ENCODE measurements at places on chromosomes 4 and X.
A peak's percentile ranks its signal among the peaks of the same experiment; 100 is the strongest.

GRCh38 chrX:31679861-31680260, 608.0 kb upstream of the FTHL17 start:
- DNase-seq, result no peak

DNA sequence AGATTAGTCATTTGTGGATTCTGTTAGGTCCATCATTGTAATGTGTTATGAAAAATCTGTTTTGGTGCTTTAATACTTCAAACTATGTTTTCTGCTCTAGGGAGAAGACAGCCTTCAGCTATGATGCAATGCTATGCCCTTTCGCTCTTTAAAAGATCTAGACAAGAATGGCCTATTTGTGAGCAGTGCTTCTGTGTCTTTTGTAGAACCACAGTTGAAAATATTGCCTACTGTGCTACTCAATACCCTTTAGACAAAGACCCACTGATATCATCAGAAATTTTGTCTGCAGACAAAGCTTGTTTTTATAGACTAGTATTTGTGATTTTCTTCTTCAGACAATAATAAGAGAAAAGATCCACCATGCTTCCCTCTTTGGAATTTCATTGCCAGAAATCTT, 44.6 kb upstream of the SLITRK2 start:
- DNase-seq, result no peak

- no peak for DNase-seq
Measured at GRCh38 chr4:2417226-2417764, 1.1 kb downstream of the ZFYVE28 start.

GRCh38 chr4:135672202-135672601, 1470.6 kb upstream of the PABPC4L start:
- DNase-seq, result no peak

- DNase-seq, result no peak
Measured at GRCh38 chr4:78707793-78708192, 68.4 kb upstream of the BMP2K start.

DNA sequence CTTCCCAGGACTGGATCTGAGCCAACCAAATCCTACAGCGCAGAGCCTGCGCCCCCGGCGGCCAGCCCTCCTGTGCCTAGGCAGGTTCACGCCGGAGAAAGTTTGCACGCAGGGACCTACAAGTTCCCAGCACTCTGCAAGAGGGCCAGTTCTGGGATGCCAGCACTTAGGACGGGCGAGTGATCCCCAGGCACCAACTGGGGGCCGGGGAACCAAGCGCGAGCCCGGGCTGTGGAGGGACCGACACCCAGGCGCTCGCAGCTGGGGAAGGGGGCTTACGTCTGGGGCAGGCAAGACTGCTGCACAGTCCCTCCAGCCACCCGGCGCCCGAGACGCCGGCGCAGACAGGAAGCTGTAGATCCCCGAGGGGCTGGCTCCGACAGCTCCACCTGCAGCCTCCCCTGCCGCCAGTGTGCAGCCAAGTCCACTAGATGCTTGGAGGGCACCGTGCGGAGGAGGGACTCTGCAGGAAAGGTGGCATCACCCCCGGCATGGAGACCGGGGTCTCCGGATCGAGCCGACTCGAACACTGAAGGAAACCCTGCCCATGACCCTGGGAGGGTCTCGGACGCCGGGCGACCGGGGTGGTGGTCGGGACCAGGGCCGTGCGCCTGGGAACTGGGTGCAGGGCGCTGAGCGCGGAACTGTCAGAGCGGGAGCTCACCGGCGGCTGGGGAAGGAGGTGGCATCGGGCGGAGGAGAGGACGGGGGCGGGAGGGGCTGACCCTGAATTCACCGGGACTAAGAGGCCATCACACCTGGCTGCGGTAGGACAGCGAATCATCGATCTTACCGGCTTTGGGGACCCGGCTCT, 566 bp downstream of the CORIN start:
- no peak for DNase-seq

DNA sequence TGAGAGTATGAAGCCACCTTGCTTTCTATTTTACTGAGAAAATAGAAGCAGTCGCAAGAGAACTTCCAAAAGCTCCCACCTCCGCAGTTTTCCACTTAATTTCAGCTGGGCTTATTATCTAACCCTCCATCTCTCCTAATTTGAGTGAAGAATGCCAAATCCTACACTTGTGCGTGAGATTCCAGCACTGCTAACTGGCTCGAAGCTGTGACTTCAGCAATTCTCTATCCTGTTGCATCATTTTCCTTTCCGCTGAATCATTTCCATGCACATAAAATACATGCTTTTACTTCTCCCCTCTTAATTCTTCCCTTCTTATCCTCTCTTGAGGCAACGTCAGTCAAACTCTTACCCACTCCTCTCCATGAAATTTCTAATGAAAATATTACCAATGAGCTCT, 189.5 kb downstream of the GASK1B start:
- DNase-seq, result no peak

- no peak for DNase-seq
Measured at GRCh38 chr4:159071178-159071968, 31.5 kb upstream of the RAPGEF2 start.

DNA sequence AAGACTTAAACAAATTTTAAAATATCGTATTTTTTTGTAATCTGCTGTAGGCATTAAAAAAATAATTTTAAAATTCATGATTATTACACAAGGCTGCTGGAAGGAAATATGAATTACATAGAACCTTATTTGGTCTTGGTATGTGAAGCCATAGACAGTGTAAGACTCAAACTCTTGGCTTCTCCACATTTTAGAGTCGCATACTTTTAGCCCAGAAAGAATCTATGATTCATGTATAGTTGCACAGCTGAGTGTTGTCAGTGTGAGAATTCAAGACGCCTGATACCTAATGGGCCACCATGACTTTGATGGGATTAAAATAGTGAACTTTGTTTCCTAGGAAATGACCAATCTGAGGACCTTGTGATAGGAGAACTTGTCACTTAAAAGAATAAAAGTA, 1.4 kb downstream of the INTU start:
- peak; percentile 61 for DNase-seq

- peak; percentile 90 for DNase-seq
Measured at GRCh38 chr4:139208404-139208945, 31.5 kb upstream of the ELF2 start.

- no peak for DNase-seq
Measured at GRCh38 chr4:100189820-100190642, at the start of gene DDIT4L. DDIT4L (minus strand) TSS chr4:100190468; CDS start chr4:100189983, 485 bp downstream.

DNA sequence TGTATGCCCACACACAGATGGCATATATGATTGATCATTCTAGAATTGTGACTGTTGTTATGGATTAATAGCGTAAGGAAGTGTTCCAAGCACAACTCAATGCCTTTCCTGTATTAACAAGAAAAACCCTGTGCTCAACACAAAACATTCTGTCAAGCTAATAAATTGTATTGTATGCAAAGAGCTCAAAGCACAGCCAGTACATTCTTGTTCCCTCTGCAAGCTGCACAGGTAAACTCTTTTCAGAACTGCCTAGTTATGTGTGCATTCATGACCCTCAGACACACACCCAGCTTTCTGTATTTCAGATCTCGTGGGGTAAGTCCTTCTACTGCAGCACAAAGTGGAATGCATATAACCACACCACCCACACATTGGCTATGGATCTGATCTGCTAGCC, 34.3 kb upstream of the BANK1 start:
- no peak for DNase-seq

- DNase-seq, result no peak
Measured at GRCh38 chrX:69234624-69235023, 69.4 kb upstream of the PJA1 start.

DNA sequence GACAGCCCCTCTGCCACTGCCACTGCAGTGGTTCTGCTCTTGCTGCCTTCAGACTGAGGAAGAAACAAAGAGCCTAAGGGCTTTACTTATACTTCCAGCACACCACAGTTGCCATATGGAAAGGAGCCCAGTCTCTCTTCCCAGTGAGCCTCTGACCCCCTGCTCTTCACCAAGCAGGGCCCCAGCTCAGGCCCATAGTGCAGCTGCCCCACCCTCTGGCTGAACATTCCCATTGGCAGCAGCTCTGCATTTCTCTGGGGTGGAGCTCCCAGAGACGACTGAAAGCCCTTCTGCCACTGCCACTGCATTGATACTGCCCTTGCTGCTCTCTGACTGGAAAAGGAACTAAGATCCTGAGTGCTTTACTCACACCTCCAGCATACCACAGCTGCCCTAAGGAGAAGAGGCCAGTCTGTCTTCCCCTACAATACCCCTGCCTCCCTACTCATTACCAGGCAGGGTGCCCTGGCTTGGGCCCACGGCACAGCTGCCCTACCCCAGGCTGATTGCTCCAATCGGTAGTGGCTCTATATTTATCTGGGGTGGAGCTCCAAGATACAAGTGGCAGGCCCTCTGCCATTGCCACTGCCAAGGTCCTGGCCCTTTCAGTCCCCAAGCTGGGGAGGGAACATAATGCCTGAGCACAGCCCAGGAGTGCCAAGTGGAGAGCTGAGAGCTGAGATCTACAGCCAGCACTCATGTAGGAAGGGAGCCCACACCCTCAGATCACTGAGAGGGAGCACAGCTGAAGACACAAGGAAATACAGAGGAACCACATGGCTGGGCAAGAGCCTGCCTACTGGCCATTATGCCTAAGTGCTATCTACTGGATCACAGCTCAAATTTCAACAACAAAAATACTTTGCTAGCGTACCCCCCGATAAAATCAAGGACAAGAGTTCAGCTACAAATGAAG, 36.0 kb downstream of the AWAT2 start:
- no peak for DNase-seq

DNA sequence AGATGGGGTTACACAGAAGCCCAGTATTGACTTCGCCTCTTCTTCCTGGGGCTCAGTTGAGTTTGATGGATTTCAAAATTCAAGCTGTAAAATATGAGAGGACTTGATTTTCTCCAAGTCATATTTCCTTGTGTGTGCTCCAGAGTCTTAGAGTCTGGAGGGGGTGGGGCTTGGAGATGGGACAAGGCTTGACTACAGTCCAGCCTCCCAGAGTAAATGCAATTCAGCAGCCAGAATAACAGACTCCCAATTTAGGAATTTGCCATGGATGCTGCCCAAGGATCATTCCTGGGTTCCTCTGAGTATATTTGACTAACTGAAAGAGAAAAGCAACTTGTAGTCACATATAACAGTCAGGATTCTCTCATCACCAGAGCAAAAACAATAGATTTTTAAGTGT, 53.7 kb upstream of the RBPJ start:
- DNase-seq, result peak; percentile 57

- no peak for DNase-seq
Measured at GRCh38 chr4:7387925-7388324, 46.8 kb downstream of the PSAPL1 start.

GRCh38 chrX:2608638-2609430, 82.3 kb upstream of the CD99 start:
- DNase-seq, result peak; percentile 46

GRCh38 chr4:80263541-80264351, 2.7 kb upstream of the FGF5 start:
- DNase-seq, result no peak

DNA sequence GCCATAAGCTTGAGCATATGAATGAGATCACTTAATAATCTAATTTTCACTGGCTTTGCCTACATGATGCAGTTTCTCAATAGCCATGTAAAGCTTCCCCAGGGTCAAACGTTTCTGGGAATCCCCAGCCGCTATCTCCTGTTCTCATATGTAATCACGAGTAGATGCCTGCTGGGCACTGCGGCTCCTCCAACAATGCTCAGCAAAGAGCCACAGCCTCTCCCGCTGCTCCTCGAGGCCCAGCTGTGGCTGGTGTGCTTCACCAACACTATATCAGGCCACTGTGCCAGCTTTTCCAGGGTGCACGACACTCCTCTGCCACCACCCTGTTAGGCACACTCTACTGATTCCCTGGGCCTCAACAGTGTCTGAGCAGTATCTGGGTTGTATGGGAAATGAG, 78.3 kb upstream of the RASGEF1B start:
- DNase-seq, result no peak

GRCh38 chrX:120262859-120263708, 12.5 kb downstream of the ZBTB33 start:
- DNase-seq, result no peak

GRCh38 chr4:140284456-140284855, 89.0 kb upstream of the SCOC start:
- no peak for DNase-seq

- DNase-seq, result no peak
Measured at GRCh38 chr4:26050671-26051070, 136.7 kb downstream of the SMIM20 start.

Data from GM04503 (cell line).